ENCODE measurements at places on chromosomes 1 and 21.

GRCh38 chr1:43582162-43582566, 51.5 kb downstream of the PTPRF start:
- no peak for DNase-seq

DNA sequence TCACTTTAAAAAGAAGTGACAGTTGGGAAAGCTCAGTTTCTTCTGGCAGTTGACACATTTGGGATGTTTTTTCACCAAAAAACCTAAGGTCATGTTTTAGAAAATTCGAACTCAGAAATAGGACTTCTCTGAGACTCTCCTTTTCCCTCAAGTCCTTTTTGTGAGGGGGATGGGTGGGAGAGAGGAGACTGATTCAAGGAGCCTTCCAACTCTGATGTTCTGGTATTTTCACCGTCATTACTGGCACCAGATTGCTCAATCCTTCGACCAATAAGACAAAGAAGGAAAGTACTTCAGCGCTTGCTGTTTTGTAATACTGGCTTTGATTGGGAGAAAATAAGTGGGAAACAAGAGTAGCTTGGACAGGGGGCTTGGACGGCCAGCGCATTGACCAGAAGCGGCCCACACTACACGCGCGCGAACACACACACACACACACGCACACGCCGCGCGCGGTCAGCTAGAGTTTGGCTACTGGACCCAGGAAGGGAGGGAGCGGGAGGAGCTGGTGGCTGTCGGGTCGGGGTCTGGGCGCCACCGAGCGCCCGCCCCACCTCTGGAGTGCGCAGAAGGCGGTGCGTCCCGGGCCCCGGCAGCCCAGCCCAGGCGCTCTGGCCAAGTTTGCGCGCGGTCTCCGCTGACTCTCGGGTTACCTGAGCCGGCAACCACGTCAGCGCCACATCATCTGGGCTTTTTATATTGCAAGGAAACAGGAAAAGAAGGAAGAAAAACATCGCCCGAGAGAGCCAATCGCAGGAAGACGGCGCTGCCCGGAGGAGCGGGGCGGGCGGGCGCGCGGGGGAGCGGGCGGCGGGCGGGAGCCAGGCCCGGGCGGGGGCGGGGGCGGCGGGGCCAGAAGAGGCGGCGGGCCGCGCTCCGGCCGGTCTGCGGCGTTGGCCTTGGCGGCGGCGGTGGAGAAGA, at the start of gene KCNK1:
TSS of gene KCNK1 (plus strand) at position 855 of the 921 bp plus-strand sequence. CDS start at position 921, 66 bp downstream.
- no peak for DNase-seq

DNA sequence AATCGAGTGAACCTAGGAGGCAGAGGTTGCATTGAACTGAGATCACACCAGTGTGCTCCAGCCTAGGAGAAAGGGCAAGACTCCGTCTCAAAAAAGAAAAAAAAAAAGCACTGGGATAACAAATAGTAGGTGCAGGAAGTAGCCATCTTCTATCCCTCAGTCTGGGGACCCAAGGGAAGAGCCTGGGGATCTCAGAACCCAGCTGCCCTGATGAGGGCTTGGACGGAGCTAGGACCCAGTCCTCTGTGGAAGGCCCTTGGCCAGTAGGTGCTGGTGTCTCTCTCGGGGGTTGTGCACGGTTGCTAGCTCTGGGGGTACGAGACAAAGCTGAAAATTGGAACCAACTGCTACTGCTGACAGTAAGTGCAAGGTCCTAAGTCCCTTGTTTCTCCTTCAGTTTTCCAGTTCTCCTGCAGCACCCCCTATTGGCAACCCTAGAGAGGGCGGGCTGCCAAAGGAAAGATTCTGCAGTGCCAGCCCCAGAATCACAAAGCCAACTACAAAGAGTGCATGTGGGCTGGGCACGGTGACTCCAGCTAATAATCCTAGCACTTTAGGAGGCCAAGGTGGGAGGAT, 57.6 kb upstream of the KIF1B start:
- DNase-seq, result no peak

- DNase-seq, result no peak
Observed at GRCh38 chr21:36282568-36283230, 37.3 kb upstream of the MORC3 start.

GRCh38 chr21:39542736-39543135, 70.0 kb upstream of the B3GALT5 start:
- DNase-seq, result no peak

GRCh38 chr1:115710859-115711624, 57.5 kb downstream of the CASQ2 start:
- no peak for DNase-seq

- DNase-seq, result no peak
Observed at GRCh38 chr1:199856216-199856780, 171.2 kb upstream of the NR5A2 start.

DNA sequence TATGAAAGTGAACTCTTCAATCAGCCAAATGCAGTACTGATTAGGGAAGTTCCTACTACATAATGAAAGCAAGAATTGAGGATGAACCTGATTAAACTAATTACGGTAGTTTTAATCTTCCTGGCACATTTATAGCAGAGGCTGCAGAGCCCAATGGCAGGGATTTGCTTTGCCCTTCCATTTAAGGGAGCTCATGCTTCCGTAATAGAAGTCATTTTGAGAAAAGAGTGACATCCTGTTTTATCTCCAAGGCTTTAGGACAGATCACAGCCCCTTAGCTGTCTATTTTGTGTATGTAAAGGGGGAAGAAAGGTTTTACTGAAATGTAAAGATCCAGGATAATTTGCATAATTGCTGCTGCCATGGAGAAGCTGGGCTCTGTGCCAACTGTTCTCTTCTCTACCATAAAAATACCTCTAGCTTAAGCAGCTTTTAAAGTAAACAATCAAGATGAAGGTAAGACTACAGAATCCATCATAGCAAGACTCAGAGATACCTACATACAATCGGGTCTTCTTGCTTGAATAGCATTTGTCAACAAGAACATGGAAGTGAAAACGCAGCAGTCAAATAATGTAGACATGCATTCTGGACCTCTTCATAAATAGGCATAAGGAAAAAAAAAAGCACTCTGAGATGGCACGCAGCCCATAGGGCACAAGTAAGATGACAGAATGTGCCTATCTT, 62.5 kb downstream of the ASH1L start:
- DNase-seq, result no peak

- DNase-seq, result no peak
Observed at GRCh38 chr1:218817071-218817470, 356.6 kb upstream of the LYPLAL1 start.

- DNase-seq, result no peak
Observed at GRCh38 chr1:234331507-234331906, 41.7 kb upstream of the COA6 start.

DNA sequence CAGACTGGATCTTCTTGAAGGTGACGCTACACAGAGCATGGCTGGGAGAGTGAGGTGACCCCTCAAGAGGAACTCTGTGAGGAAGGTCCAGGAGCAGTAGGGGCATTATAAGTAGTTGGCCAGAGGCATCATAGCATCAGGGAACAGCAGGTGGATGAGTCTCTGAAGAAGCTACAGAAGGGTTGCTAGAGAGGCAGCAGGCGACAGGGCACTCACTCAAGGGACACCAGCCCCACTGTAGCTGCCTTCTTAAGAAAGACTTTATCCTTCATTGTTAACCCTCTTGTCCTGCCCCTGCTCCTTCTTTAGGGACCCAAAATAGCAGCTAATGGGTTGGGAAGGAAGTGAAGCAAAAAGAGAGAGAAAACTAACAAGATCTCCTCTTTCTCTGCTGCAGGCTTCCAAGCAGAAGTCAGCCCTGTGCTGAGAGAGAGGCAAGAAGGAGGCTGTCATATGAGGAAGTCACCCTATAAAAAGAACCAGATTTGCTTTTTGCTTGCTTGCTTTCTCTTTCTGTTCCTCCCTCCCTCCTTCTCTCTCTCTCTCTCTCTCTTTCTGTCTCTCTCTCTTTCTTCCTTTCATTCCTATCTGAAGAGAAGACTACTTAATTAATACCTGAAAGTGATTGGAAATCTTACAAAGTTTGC, 7.7 kb upstream of the CD5L start:
- no peak for DNase-seq

DNA sequence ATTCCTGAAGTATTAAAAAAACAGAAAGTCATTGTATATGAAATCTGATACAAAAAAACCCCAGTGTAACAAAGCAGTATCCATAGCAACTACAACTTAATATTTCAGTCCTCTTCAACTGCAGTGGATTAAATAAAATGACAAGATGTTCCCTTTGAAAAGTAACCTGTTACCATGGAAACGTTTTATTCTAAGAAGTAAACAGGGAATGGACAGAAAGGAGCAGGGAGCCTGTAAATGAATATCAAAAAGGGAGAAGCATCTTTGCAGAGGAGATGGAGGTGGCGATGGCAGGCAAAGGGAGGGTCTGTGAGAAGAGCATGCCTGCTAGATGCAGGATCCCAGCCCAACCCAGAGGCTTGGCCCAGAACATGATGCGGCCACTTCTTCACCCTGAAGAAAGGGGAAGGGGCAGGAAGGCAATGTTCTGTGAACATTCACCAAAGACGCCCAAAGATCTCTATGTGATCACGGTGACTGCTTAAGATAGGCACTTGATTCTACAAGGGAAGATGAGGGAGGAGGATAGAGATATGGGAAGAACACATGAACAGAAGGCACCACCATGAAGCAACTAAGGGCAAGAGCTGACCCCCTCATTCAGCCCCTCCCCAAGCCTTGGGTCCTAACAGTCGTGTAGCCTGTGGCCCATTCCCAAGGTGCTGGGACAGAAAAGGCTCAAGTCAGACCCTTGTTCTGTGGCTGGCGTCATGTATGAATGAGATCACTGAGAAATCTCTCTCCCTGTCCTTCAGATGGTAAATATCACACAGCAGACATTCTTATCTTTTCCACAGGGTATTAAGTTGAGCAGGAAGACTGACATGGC, 200.0 kb downstream of the SLC45A1 start:
- DNase-seq, result no peak

- no peak for DNase-seq
Observed at GRCh38 chr1:177686933-177687332, 282.9 kb downstream of the SEC16B start.

GRCh38 chr1:188027613-188028012, 1198.9 kb downstream of the PLA2G4A start:
- DNase-seq, result no peak

- DNase-seq, result no peak
Observed at GRCh38 chr1:22848405-22848804, 124.3 kb downstream of the LACTBL1 start.
